ENCODE measurements at places on chromosomes 4 and X. TPM values are rescaled to one million over a fixed set of nuclear protein-coding genes. Genes with fewer than 3 reads are reported as not detected.
A peak's percentile ranks its signal among the peaks of the same experiment; 100 is the strongest.

GLA gene
- 42.1 TPM for total RNA-seq

NSG1 gene
- not detected for total RNA-seq

DNA sequence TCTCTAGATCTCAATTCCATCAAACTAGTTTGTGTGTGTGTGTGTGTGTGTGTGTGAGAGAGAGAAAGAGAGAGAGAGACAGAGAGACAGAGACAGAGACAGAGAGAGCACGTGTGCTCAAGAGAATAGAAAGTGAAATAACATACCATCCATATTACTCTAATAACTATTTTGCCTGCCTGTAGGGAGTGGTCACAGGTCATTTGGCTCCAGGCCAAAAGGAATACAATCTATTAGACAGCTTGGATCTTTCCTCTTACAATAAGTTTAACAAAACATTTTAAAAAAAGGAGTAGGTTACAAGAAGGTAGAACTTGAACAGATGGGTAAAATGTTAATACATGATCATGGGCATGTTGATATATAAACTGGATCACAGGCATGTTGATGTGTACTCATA, 76.2 kb downstream of the COL4A6 start:
- H3K4me3 ChIP-seq, result no peak overlapping the region
- no peaks in the 10 kb centered on the region for H3K27me3 ChIP-seq
- H3K36me3 ChIP-seq, result no peaks in the 10 kb centered on the region
- H3K27ac ChIP-seq, result no peak overlapping the region

F11 gene
- total RNA-seq, result not detected

- peak overlapping the region; percentile 97 for H3K4me3 ChIP-seq
- DNase-seq, result no peak
- H3K27me3 ChIP-seq, result no peaks in the 10 kb centered on the region
- H3K27ac ChIP-seq, result peak overlapping the region; percentile 96
- peaks cover 9% of the 10 kb centered on the region for H3K36me3 ChIP-seq
- peaks cover 30% of the 10 kb centered on the region for H3K4me1 ChIP-seq
Measured at GRCh38 chrX:153969904-153970356, 1.7 kb downstream of the HCFC1 start.

RASL11B gene
- not detected for total RNA-seq

DNA sequence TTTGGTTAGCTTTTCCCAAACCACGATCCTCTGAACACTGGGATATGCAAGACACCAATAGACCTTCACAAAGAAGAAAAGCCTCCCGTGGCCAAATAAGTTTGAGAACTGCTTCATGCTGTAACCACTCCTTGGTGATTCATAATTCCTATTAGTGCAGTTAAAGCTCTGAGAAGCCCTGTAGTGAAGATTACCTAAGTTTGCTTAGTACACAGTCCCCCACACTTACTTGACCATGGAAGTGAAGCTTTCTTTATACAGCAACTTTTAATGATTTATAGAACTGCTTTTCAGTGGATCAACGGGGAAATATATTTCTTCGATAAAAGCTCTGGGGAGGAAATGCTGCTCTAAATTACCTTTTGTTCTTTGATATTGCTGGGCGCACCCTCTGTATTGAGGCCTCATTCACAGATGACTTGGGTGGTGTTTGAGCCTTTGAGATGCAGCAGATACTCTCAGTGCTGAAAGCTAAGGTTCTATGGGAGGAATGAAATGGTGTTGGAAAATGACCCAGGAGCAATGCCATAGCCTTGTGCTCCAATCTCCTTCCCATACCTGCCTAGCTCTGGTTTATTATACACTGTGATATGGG, 67.4 kb downstream of the CBLL2 start:
- no peaks in the 10 kb centered on the region for H3K36me3 ChIP-seq
- DNase-seq, result no peak
- no peak overlapping the region for H3K4me3 ChIP-seq
- no peak overlapping the region for H3K27ac ChIP-seq
- H3K27me3 ChIP-seq, result no peaks in the 10 kb centered on the region
- H3K4me1 ChIP-seq, result no peaks in the 10 kb centered on the region

GRCh38 chrX:30613721-30614120, 36.2 kb upstream of the TASL start:
- H3K4me1 ChIP-seq, result no peaks in the 10 kb centered on the region
- DNase-seq, result no peak
- H3K4me3 ChIP-seq, result peak overlapping the region; percentile 40
- peak overlapping the region; percentile 53 for H3K27ac ChIP-seq
- no peaks in the 10 kb centered on the region for H3K36me3 ChIP-seq
- H3K27me3 ChIP-seq, result peaks cover 6% of the 10 kb centered on the region

DNA sequence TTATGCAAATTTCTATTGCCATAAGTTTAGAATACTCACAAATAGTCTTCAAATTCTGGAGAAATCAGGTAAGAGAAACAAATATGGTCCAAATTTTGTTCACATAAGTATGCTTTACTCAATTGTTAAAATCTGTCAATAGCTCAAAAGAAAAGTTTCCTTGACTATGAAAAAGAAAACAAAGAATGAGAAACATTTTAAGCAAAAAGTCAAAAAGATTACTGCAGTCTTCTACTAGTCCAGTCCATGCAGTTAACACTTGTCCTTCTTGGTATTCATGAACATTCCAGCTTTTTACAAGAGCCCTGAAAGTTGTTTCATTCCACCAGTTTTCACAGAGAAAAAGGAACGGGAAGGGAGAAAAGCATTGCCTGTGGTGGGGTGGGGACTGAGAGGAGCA, 54.7 kb upstream of the ZXDA start:
- H3K27ac ChIP-seq, result no peak overlapping the region
- H3K4me1 ChIP-seq, result no peaks in the 10 kb centered on the region
- no peak for DNase-seq

RIBC1 gene
- total RNA-seq, result 1.5 TPM

GPR119 gene
- not detected for total RNA-seq

SLC6A8 gene
- total RNA-seq, result 4.1 TPM

DNA sequence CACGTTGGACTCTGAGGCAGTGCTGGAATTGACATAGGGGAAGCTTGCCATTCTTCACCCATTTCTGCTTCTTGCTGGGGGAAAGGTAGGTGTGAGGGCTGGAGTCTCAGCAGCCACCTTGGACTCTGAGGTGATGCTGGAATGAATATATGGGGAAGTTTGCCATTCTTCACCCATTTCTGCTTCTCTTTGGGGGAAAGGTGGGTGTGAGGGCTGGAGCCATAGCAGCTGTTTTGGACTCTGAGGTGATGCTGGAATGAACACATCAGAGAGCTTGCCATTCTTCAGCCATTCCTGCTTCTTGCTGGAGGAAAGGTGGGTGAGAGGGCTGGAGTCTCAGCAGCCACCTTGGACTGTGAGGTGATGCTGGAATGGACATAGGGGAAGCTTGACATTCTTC, 115.1 kb downstream of the CRLF2 start:
- H3K4me3 ChIP-seq, result no peak overlapping the region
- no peak overlapping the region for H3K27ac ChIP-seq
- no peaks in the 10 kb centered on the region for H3K4me1 ChIP-seq

BEX1 gene
- not detected for total RNA-seq

GRCh38 chr4:11511321-11511720, 82.6 kb upstream of the HS3ST1 start:
- H3K4me1 ChIP-seq, result no peaks in the 10 kb centered on the region
- H3K27me3 ChIP-seq, result peaks cover 10% of the 10 kb centered on the region
- no peak overlapping the region for H3K4me3 ChIP-seq
- H3K27ac ChIP-seq, result no peak overlapping the region

CC2D2A gene
- total RNA-seq, result not detected

DNA sequence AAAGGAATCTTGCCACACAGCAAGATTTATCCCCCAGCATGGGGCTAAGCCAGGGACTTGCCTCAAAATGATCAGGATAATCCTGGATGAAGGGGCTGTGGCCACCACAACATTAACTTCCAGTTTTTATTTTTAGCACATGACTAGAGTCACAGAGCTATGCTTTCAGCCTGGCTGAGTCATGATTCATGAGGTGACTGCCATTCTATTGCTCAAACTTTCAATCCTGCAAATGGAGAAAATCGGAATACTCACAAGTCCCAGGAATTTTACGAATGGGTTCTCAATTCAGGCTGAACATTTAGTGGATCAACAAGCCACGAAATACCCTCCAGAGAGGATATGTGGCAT, 70.7 kb upstream of the HPGD start:
- DNase-seq, result no peak
- H3K27me3 ChIP-seq, result no peaks in the 10 kb centered on the region
- H3K36me3 ChIP-seq, result peaks cover 4% of the 10 kb centered on the region
- peaks cover 13% of the 10 kb centered on the region for H3K4me1 ChIP-seq

DNA sequence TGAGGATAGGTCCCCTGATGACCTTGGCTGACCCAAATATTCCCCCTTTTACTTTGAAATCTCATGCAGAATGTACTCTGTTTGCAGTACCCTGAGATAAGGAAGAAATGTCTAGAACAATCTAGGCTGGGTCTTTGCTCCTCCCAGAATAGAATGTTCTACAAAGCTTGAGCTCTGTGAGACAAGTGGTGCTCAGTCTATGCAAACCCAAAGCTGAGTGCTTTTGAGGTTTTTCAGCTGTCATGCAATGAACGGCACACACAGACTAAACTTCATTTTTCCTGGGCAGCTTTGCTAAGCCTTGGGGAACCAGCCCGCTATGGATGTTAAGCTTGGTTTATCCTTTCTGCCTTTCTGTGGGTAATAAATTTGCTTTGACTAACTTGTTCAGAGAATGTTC, 513.6 kb downstream of the FAT4 start:
- H3K4me1 ChIP-seq, result no peaks in the 10 kb centered on the region
- DNase-seq, result no peak
- H3K27ac ChIP-seq, result no peak overlapping the region

OSTC gene
- total RNA-seq, result 81.9 TPM

DNA sequence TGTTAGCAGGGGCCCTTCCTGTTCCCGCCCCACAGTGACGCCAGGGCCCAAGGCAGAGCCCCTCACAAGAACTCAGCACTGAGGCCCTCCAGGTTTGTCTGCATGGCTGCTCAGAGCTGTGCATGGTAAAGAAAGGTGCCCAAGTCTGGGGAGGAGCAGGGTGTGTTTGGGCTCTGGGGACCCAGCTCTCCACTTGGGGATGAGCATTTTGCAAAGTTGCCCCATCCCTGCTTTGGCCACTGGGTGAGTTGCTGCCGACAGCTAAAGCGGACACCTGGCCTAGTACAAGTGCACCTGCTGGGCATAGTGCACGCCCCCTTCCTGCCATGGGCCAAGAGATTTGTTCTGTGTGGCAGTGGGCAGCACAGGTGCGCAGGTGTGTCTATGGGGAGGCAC, 2.0 kb upstream of the MXD4 start:
- H3K36me3 ChIP-seq, result no peaks in the 10 kb centered on the region
- H3K27me3 ChIP-seq, result no peaks in the 10 kb centered on the region
- peak overlapping the region; percentile 76 for H3K4me3 ChIP-seq
- H3K4me1 ChIP-seq, result no peaks in the 10 kb centered on the region

QDPR gene
- 21.8 TPM for total RNA-seq

DNA sequence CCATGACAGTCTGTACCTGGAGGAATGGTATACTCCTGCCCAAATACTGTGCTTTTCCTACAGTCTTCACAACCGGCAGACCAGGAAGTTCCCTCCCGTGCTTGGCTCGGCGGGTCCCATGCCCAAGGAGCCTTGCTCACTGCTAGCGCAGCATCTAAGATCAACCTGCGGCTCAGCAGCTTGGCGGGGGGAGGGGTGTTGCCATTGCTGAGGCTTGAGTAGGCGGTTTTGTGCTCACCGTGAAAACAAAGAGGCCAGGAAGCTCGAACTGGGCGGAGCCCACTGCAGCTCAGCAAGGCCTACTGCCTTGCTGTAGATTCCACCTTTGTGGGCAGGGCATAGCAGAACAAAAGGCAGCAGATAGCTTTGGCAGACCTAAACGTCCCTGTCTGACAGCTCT, 152.7 kb downstream of the TEX11 start:
- H3K27me3 ChIP-seq, result peaks cover 46% of the 10 kb centered on the region
- no peaks in the 10 kb centered on the region for H3K4me1 ChIP-seq
- H3K27ac ChIP-seq, result no peak overlapping the region
- DNase-seq, result no peak

DNA sequence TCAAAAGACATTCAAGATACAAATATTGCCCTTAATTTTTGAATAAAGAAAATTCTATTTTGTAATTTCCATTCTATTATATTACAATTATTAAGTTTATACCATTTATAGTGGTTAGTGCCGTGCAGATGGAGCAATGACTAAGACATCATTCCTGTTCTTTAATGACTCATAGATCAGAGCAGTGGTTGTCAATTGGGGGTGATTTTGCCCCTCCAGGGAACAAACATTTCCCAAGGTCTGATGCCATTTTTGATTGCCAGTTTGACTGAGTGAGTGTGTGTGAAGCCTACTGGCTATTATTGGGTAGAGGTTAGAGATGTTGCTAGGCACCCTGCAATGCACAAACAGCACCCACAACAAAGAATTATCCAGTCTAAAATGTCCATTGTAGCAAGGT, 97.9 kb upstream of the DDIT4L start:
- DNase-seq, result no peak
- no peaks in the 10 kb centered on the region for H3K4me1 ChIP-seq
- H3K4me3 ChIP-seq, result no peak overlapping the region

GRCh38 chr4:42655269-42655637, 1.7 kb downstream of the ATP8A1 start:
- peaks cover 34% of the 10 kb centered on the region for H3K36me3 ChIP-seq
- no peak for DNase-seq
- H3K27ac ChIP-seq, result peak overlapping the region; percentile 89
- peak overlapping the region; percentile 83 for H3K4me3 ChIP-seq

IDS gene
- total RNA-seq, result 129 TPM

DNA sequence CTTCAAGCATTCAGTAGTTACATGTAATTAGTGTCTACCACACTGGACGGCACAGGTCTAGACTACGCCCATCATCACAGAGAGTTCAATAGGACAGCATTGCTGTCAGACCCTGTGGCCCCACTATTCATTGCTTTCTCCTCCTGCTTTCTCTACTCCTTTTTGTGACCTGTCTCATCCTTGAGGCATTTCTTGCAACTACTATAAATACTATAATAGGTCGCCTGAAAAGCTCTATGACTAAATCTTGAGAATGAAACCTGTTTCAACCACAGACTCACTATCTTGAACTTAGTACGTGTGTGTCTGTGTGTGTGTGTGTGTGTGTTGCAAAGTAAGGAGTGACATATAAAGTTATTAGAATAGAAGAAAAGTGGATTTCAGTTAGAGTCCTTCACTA, 252.9 kb upstream of the KLF3 start:
- no peak overlapping the region for H3K27ac ChIP-seq
- no peak for DNase-seq
- H3K4me3 ChIP-seq, result no peak overlapping the region

DNA sequence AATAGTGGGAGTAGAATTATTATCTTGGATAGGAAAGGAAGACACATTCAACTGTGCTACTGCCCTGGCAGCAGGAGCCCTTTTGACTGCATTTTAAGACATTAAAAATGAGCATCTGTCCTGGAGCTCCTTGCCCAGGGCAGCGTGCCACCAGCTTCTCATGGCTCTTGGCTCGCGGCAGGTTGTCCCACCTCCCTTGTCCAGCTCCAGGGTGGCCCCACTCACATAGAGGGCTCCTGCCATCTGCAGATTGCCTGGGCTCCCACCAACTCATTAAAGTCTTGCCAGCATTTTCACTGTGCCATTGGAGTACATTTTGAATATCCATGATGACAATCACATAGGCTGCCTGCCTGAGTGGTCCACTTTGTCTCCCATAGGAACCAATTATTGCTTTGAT, 27.0 kb downstream of the CLCN4 start:
- peaks cover 28% of the 10 kb centered on the region for H3K27me3 ChIP-seq
- H3K4me3 ChIP-seq, result no peak overlapping the region
- no peaks in the 10 kb centered on the region for H3K4me1 ChIP-seq
- no peaks in the 10 kb centered on the region for H3K36me3 ChIP-seq
- no peak for DNase-seq

NLGN4X gene
- not detected for total RNA-seq

PRSS48 gene
- not detected for total RNA-seq

GRCh38 chrX:113330416-113330815, 489.8 kb upstream of the AMOT start:
- no peak for DNase-seq
- no peak overlapping the region for H3K27ac ChIP-seq
- H3K4me1 ChIP-seq, result no peaks in the 10 kb centered on the region
